ENCODE measurements at places on chromosomes 7 and 10. TPM values are rescaled to one million over a fixed set of nuclear protein-coding genes. Genes with fewer than 3 reads are reported as not detected.

ADO gene
- 15.4 TPM for total RNA-seq

TRIM56 gene
- 55.5 TPM for total RNA-seq

WDFY4 gene
- total RNA-seq: 0.35 TPM

OPN1SW gene
- total RNA-seq: not detected

CHN2 gene
- not detected for total RNA-seq

LRRC18 gene
- not detected for total RNA-seq

NRG3 gene
- total RNA-seq: not detected

KIF20B gene
- 49.2 TPM for total RNA-seq

SCRN1 gene
- total RNA-seq: 7.6 TPM

RPP38 gene
- 9.3 TPM for total RNA-seq

CPVL gene
- total RNA-seq: not detected

MLLT10 gene
- 50.1 TPM for total RNA-seq

CLRN3 gene
- total RNA-seq: not detected

NEUROG3 gene
- total RNA-seq: 1.1 TPM

WNT2 gene
- total RNA-seq: not detected

COL17A1 gene
- not detected for total RNA-seq

DIP2C gene
- 1.9 TPM for total RNA-seq

ANKRD30A gene
- not detected for total RNA-seq

AKR1D1 gene
- total RNA-seq: not detected

Measured in activated T-helper 17 cell treated with anti-CD3 and anti-CD28 coated beads, Interleukin-2, amount 50 U/mL, for 72 hours (primary cell).